ENCODE measurements at places on chromosomes 4 and X.

- DNase-seq: no peak
Observed at GRCh38 chr4:126386512-126386911, 1071.8 kb downstream of the FAT4 start.

GRCh38 chr4:48370260-48371134 lies 29.2 kb downstream of the SLAIN2 start:
- no peak for DNase-seq

- peak; percentile 72 for DNase-seq
Observed at GRCh38 chr4:169115897-169116254, 105.8 kb upstream of the CBR4 start.

GRCh38 chr4:74423104-74423503 lies 21.8 kb upstream of the AREG start:
- DNase-seq: peak; percentile 73

Measured in suppressor macrophage (primary cell).